ENCODE measurements at places on chromosomes 16 and 17.

- no peak for DNase-seq
Measured at GRCh38 chr16:24023621-24024020, 187.8 kb downstream of the PRKCB start.

DNA sequence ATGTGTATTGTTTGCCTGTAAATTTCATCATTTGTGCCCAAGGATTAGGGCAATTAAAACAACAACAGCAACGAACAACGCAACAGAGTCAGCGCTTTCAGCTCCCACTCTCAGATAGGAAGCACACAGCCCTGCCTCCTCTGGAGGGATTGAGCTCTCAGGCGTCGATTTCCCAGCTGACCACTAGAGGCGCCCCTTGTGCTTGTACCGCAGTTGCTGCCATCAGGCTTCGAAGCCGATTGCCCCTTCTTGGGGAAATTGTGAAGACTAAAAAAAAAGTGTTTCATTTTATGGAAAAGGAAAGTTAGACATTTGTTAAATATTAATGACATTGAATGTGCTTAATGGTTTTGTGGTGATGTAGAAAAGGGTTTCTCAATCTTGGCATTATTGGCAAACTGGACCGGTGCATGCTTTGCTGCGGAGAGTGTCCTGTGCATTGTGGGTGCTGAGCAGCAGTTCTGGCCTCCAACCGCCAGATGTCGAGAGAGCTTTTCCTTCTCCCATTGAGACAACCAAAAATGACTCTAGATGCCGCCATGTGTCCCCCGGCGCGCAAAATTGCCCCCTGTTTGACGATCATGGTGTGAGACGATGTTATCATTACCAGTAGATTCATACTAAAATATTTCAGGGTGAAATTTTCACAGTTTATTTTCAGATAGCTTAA is 650.4 kb upstream of the RBFOX1 start:
- no peak for DNase-seq

DNA sequence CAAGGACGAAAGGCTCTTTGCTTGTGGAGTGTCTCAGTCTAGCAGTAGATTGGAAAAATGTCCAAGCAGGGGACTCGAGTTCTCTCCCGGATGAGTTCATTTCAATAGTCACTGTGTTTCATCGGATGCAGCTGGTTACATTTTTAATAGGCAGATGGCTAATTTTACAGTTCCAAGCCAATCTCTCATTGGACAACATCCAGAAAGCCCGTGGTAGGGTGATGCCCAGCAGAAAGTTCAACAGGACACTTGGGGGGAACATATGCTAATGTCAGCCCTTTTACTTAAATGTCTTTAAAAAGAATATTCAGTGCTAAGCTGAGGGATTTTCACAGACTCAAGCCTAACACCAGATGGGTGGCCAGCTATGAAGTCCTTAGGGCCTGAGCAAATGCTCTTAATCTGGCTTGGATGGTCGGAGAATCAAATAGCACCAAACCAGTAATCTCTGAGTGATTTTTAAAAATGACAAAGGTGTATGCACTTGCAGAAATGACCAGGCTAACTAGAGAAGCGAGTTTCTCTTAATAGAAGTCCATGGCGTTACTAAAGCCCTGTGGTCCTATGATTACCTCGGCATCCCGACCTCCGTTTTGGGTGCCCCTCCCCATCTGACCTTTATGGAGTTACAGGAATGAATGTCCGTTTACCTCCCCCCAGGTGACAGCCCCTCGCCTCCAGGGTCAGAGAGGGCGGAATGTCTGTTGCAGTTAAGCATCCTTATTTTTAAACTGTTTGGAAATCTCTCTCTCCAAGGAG is 289.2 kb upstream of the SALL1 start:
- no peak for DNase-seq

- no peak for DNase-seq
Measured at GRCh38 chr17:48787828-48788227, 29.2 kb downstream of the TTLL6 start.

- no peak for DNase-seq
Measured at GRCh38 chr17:79095345-79096055, 20.9 kb downstream of the ENGASE start.

GRCh38 chr16:52569701-52570100 is 22.8 kb upstream of the TOX3 start:
- DNase-seq = no peak

GRCh38 chr17:10612957-10613744 is 44.0 kb downstream of the MYH3 start:
- DNase-seq = no peak

DNA sequence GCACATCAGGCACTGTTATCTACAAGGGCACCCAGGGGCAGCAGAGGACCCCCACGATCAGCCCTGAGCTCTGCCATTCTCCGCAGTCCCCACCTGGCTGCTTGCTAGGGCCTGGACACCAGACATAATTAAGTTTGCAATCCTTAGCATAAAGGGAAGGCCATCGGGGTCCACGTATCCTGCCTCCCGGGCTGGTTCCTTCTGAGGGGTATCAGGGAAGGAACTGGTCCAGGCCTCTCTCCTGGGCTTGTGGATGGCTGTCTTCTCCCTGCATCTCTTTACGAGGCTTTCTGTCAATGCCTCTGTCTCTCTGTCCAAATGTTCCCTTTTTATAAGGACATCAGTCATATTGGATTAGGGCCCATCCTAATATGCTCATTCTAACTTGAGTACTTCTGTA is 77.8 kb downstream of the CYLD start:
- no peak for DNase-seq

- DNase-seq = peak; percentile 91
Measured at GRCh38 chr16:23670137-23670776, 8.4 kb upstream of the PLK1 start.

- DNase-seq = no peak
Measured at GRCh38 chr16:70612931-70613330, 33.4 kb upstream of the IL34 start.

DNA sequence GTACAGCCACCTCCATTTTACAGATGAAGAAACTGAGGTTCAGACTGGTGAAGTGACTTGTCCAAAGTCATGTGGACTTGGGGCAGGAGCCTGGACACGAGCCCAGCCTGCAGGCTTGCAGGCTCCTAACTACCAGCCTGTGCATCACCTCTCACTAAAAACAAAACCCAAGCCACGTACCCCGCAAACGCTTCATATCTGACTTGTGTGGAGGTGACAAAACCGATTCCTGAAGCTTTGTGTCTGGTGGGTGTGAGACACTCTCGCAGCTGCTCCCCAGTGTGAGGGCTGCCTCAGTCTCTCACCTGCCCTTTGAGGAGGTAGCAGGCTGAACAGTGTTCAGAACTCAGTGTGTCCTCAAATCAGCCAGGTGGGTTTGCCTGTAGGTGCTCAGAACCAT is 8.4 kb downstream of the HNF1B start:
- no peak for DNase-seq

- DNase-seq = no peak
Measured at GRCh38 chr16:31010585-31011325, at the start of gene STX1B. Gene STX1B, minus strand, starts transcription at chr16:31010638. Its CDS starts 242 bp downstream, at chr16:31010396.

DNA sequence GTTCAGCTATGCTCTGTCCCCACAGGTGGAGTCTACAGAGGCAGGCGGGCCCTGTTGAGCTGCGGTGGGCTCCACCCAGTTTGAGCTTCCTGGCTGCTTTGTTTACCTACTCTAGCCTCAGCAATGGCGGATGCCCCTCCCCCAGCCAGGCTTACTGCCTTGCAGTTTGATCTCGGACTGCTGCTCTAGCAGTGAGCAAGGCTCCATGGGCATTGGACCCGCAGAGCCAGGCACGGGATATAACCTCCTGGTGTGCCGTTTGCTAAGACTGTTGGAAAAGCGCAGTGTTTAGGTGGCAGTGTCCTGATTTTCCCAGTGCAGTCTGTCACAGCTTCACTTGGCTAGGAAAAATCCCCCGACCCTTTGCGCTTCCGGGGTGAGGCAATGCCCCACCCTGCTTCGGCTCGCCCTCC is 89.1 kb downstream of the BCAS3 start:
- DNase-seq = no peak
